ENCODE measurements at places on chromosomes 5 and 9.

- DNase-seq, result no peak
Measured at GRCh38 chr5:123438244-123438643, 15.0 kb upstream of the CEP120 start.

DNA sequence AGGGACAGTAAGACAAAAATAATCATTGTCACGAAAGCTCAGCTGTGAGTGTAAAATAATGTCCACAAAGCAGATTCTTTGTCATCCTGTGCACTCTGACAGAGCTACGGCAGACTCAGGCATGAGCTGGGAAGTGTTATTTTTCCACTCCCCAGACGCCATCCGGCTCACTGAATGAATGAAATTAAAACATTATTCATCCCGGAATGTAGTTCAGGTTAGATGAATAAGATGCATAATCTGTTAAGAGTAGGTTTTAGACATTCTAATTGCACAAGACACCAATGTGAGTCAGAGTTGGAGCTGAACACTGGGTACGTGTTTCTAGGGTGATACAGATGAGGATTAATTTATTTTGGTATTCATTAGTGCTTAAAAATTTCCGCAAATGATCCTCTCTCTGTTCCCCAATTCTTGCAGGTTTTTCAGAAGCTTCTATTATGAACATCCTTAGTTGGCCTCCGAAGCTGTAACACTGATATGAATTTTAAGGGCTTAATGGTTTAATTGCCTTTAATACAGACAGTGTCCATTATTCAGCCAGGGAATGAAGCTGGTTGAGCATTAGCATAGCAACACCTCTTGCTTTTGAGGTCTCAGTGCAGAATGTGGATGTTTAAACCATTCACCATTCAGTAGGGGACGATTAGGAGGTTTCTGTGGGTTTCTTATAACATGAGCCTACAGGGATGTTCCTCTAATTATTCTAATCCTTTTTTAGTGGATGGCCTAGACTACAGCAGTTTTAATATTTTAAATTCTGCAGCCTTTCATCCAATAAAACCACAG lies 65.6 kb upstream of the FRRS1L start:
- no peak for DNase-seq

DNA sequence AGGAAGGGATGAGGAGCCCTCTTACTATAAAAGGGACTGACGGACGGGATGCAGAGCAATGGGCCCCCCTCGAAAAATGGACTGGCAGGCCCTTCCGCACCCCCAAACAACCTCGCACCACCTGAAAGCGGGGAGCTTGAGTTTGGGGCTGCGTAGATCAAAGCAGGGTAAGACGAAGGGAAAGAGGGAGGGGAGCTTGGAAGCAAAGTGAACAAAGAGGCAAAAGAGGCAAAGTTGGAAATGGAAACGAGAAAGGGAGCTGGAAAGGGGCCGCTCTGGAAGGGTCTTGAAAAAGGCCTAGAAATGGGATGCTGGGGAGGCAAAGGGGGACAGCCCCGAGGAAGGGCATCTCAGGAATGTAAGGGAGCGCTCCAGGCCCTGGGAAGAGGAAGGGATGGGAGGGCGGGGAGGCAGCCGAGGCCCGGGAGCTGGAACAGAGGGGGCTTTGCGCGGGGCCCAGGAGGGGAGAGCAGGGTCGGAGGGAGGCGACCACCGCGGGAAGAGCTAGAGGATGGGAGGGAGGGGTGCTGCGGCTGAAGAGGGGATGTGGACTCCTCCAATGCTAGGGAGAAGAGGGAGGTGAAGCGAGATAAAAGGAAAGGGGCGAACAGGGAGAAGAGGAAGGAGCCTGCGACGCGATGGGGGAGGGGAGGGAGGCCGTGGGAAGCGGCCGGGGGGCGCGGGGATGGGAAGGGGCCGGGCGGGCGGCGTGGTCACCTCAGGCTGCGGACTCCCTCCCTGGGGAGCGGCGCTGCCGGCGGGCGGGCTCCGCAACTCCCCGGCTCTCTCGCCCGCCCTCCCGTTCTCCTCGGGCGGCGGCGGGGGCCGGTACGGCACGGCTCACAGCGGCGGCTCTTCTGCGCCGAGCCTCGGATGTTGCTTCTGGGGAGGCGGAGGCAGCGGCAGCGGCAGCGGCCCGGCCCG lies 577 bp downstream of the RNF145 start:
- DNase-seq, result peak; percentile 28

DNA sequence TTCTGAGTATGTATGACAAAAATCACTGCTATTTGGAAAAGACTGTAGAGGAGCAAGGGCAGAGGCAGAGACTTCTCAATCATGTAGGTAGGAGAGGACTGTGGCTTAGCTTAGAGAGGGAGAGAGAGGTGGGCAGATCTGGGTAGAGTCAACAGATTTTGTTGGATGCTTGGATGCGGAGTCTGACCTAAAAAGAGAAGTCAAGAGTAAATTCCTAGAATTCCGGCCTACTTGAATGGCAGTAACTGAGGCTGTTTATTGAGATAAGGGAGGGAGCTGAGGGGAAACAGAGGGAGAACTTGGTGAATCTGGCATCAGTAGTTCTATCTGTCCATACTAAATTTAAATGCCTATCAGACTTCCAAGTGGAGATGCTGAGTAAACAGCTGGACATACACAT lies 2.4 kb downstream of the TICAM2 start:
- no peak for DNase-seq

DNA sequence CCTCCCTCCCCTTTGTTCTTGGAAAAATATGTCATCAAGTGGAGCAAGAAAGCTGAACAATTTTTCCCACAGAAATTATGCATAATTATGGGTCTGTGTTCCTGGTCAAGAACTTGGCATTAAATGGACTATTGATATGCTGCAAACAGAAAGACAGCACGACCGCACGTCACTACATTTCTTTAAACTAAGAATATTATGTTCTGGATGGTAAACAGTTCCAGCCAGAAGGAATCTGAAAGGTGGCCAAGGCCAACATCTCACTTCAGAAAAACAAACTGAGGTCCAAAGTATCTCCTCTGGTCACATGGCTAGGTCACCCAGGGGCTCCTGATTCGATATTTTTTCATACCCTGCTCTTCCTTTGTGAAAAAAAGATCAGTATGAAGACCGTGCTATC lies 173.3 kb upstream of the GAS1 start:
- no peak for DNase-seq

GRCh38 chr5:110264661-110265060 lies 461.8 kb downstream of the TMEM232 start:
- DNase-seq, result no peak

DNA sequence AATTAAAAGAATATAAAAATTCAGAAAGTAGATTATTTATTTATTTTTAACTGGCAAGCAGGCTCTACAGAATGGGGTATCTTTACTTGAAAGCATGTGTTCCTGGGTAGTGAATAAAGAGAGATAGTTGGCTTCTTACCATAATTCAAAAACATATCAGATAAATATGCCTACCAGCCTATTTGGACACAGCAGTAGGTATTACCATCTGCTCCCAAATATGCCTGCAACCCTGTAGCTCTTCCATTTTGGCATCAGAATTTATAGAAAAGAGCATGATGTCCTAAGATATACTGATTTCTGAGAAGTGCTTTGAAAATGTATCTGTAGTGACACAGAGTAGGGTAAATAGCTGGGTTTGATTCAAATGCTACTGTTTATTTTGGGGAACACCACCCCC lies 1300.5 kb upstream of the DMAC1 start:
- no peak for DNase-seq

DNA sequence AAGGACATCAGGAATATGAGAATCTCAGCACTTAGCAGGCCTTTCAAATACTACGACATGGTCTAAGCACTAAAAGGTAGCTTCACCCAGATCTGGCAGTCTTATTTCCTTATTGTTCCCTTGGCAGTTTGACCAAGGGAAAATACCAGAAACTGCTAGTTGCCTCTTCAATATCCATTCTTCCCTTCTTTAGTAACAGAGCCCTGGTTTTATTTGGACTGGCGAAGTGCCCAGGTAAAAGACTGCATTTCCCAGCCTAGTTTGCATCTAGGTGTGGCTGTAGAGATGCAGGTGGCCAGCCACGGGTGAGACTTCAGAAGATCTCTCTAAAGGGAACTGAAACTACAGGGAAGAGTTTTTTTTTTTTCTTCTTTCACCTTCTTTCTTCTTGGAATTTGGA lies 21.6 kb downstream of the DMRT2 start:
- DNase-seq, result no peak

GRCh38 chr5:142969624-142970439 lies 199.7 kb downstream of the ARHGAP26 start:
- no peak for DNase-seq

DNA sequence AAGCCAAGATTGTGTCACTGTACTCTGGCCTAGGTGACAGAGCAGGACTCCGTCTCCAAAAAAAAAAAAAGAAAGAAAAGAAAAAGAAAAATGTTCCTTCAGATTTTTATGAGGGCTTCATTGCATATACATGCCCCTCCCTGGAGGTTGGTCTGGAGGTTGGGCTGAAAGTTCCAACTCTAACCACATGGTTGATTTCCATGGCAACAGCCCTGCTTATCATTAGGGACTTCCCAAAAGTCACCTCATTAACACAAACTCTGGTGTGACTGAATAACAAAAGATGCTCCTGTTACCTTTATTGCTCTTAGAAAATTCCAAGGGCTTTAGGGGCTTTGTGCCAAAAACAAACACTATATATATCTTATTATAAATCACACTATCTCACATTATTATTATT lies 113.8 kb downstream of the TMC1 start:
- peak; percentile 56 for DNase-seq

GRCh38 chr5:146402949-146403348 lies 44.2 kb upstream of the TCERG1 start:
- no peak for DNase-seq

GRCh38 chr9:133058550-133059320 lies 3.0 kb upstream of the CEL start:
- DNase-seq, result no peak

DNA sequence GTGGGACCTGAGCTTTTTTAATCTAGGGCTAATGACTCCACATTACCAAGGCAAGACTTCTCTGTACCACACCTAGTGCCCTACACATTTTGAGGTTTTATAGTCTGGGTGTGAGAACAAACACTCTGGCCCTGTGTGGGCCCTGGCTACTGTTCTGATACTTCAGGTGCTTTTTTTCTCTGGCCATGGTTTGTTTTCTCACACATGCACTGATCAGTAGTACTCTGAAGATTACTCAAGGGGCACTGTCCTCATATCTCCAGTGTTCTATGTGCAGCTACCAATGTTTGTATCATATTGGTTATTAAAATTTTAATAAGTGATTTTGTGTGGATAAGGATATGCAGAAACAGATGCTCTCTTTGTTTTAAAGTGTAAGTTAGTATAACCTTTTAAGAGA lies 5.9 kb upstream of the C9orf40 start:
- DNase-seq, result no peak

GRCh38 chr5:71834601-71835000 lies 115.5 kb downstream of the CARTPT start:
- no peak for DNase-seq

- no peak for DNase-seq
Measured at GRCh38 chr9:114123031-114123977, 24.2 kb upstream of the KIF12 start.

- no peak for DNase-seq
Measured at GRCh38 chr5:112254303-112254702, 164.8 kb downstream of the EPB41L4A start.

- DNase-seq, result no peak
Measured at GRCh38 chr5:6193310-6193709, 185.0 kb downstream of the MED10 start.

DNA sequence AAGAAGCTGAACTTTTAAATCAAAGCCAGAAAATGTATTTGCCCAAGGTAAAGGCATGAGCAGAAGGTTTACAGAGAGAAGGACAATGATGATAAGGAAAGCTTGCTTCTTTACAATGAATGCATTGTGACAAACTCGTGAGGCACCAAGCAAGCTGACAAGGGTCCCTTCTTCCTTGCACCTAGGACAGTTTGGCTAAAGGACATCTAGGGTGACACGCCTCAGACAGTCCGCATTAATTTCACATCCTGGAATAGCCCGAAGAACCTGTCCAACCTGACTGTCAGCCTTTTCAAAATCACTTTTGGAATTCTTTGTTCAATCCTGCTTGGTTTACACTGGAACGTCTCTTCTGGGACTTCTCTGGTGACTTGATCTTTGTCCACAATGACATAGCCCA lies 146.4 kb upstream of the MAP3K1 start:
- DNase-seq, result no peak

- no peak for DNase-seq
Measured at GRCh38 chr5:56851258-56851941, 36.1 kb downstream of the MAP3K1 start.

GRCh38 chr5:55929020-55929799 lies 65.6 kb downstream of the IL6ST start:
- DNase-seq, result no peak

- DNase-seq, result no peak
Measured at GRCh38 chr5:77851176-77852067, 75.3 kb upstream of the TBCA start.

DNA sequence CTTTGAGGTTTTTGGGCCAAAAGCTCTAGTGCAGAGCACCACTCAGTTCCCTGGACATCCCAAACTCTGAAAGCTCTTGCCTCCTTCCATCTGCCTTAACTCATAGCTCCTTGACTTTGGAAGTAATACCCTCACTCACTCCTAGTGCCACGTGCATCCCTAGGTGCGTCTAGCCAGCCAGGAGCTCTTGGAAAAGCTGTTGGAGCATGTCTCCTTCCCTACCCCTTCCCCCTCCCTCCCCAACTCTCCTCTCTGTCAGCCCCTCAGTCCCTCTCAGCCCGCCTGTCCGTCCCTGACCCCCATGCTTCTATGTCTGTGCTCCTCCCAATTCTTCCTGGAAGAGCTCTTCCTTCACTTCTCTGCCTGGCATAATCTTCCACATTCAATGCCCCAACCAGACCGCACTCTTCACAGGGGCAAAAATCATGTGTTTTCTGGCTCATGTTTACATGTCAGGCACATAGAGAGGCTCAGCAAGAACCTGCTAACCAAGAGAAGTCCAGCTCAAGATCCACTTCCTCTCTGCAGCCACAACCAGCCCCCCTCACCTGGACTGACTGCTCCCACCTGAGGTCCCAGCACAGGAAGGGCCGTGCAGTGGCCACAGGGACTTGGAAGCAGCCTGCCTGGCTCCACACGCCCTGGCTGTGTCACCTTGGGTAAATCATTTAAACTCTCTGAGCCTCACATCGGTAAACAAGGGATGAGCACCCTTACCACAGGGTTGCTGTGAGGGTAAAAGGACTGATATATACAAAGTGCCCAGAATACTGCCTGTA lies 58.4 kb downstream of the WHRN start:
- DNase-seq, result no peak

Data from NT2/D1 (cell line).